ENCODE measurements at places on chromosomes 6 and 20.
A peak's percentile ranks its signal among the peaks of the same experiment; 100 is the strongest.

DNA sequence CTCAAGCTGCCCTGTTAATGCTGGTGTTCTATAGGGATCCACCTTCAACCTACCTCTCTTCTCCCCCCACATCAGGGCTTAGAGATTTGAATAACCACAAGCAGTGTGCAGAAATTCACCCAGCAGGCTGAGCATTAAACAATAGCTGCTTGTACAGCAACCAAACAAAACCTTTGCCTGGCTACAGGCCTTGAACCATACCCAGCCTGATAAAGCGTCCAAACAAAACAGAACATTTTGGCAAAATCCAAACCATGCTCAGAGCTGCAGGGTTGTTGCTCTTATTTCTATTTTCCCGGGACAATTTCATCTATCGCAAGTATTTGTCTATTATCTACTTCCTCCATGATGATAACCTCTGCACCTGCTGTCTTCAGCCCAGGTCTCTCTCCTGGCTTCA lies 142.3 kb downstream of the UNC5CL start:
- no peak for DNase-seq

DNA sequence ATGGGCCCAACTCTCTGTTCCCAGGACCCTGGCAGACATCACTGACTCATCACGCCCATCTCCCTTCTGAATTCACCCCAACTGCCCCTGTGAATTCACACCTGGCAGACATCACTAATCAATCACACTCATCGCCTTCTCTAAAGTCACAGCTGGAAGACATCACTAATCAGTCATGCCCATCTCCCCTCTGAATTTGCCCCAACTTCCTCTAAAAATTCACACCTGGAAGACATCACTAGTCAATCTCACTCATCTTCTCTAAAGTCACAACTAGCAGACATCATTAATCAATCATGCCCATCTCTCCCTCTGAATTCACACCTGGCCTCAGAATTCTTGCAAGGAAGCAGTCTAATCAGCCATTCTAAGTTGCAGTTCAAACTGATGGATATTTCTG lies 111.1 kb downstream of the FOXA2 start:
- no peak for DNase-seq

DNA sequence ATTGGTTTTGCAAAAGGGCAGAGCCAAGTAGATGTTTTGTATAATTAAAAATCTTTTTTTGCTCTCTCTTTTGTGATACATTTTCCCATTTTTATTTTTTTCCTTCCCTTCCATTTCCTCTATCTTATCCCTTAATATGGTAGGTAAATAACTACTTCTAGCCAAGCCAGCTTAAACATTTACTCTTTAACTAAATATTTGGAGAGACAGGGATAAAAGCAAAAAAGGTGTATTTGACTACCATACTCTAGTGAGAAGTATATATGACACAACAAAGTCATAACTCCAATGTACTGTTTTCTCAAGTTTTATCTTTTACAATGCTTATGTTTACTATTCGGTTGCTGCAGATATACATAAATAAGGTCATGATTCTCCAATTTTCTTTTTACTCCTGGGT lies 154.7 kb downstream of the HIVEP2 start:
- no peak for DNase-seq

DNA sequence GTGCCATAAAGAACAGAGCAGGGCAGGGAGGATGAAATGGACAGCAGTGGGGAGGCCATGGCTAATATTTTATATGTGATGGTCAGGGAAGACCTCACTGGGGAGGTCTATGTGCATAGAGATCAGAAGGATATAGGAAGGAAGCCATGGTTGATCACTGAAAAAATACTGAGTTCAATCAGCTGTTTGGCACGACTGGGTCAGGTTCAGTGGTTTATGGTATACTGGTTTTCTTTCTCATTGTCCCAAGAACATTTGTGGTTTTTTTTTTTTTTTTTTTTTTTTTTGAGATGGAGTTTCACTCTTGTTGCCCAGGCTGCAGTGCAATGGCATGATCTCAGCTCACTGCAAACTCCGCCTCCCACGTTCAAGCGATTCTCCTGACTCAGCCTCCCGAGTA lies 78.3 kb upstream of the TIAM2 start:
- no peak for DNase-seq

- DNase-seq, result no peak
Measured at GRCh38 chr20:45308117-45308778, at the start of gene MATN4. Gene MATN4, minus strand, starts transcription at chr20:45308299. Its CDS starts 2,717 bp downstream, at chr20:45305582.

DNA sequence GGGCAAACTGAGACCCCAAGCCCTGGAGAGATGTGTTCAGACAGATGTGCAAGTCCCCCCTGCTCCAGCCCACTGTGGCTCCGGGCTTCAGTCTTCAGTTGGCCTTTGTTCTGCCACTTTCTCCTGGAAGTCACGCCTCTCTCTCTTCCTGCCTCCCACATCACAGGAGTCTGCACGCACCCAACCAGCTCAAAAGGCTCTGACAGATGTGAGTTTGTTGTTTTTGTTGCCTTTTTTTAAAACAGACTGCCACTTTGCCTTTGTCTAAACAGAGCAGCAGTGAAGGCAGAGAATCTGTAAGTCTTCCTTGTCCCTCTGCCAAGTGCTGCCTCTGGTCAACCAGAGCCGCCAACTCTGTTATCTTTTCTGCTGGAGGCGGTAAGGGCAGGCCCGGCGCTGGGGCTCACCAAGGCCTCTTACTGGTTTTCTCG lies 149.7 kb downstream of the TFAP2C start:
- no peak for DNase-seq

DNA sequence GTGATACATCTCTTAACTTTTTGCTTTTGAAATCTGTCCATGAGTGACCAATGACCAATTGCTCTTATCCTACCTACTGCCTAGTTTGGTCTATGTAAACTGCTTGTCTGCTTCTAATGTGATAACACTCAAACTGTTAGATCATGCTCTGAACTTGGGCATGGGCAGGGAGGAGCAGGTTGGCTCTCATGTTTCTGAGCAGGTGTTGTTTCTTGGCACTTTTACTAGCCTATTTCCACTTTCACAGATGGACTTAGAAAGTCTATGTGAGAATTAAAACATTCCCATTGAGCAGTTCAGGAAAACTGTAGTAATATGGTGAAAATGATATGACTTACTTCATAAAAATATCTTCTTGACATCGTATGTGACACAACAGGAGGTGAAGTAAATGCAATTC lies 538.4 kb downstream of the HACE1 start:
- no peak for DNase-seq

DNA sequence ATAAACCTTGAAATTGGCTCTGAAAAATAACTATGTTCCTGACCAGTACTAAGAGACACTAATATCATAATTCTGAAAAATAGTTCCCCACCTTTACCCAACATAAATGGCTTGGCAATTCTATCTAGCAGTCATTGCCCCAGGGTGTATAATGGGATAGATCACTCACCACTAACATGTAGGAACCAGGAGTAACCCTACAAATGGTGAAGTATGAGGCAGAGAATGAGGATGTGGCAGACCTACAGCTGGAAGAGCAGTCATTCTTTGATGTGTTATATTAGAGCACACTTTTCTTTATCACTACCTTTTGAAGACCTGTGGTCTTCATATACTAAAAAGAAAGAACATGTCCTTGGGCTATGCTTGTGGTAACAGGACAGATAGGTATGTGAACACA lies 136.5 kb upstream of the SYNDIG1 start:
- DNase-seq, result no peak

DNA sequence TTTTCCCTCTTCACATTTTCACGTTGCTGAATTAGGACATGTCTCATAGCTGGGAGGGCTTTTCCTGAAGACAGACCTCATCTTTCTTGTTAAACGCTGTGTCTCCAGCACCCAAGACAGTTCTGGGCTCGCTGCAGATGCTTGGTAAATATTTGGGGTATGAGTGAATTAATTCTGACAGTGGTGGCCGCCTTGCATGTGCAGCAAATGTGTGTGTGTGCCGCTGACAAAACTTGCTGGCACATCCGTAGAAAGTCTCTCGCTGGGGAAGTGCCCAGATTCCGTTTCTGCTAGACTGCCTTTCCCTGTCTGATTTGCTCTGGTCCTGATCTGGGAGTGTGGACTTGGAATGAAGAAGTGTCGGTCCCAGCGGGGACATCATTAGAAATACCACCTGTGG lies 48.2 kb upstream of the ZNFX1 start:
- no peak for DNase-seq

DNA sequence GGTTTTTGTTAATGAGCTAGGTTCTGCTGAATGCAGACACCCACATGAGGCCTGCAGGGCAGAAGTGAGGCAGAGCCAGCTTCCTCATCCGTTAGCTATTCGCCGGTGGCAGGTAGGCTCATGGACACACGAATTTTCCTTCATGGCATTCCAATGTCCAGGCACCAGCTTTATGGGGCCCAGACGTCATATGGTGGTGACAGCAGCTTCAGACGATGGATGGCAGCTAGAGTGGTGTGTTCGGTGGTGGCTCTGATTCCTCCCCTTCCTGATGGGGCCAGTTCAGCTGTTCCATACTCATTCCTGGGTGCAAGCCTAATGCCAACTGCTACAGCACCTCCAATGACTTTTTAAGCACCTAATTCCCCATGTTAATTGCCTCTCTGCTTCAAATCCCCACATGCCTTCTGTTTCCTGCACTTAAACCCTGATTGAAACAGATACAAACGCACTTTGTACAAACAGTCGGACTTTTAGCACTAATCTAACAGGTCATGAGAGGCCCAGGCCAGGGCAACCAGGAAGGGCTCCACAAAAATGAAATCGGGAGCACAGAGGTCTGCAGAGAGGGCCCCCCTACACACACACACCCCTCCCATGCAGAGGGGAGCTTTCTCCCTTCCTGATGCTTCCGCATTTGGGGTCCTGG lies 35.7 kb upstream of the MLN start:
- DNase-seq, result no peak

GRCh38 chr6:148517470-148517869 lies 174.8 kb downstream of the SASH1 start:
- no peak for DNase-seq

DNA sequence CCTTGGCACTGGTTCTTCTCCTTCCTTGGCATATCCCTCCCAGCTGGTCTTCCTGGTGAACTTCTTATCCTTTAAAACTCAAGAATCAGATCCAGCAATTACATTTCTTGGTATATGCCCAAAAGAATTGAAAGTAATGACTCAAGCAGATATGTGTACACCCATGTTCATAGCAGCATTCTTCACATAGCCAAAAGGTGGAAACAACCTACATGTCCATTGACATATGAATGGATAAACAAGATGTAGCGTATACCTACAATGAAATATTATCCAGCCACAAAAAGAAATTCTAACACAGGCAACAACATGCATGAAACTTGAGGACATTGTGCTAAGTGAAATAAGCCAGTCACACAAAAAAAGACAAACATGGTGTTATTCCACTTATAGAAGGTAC lies 103.7 kb upstream of the NT5E start:
- DNase-seq, result no peak

DNA sequence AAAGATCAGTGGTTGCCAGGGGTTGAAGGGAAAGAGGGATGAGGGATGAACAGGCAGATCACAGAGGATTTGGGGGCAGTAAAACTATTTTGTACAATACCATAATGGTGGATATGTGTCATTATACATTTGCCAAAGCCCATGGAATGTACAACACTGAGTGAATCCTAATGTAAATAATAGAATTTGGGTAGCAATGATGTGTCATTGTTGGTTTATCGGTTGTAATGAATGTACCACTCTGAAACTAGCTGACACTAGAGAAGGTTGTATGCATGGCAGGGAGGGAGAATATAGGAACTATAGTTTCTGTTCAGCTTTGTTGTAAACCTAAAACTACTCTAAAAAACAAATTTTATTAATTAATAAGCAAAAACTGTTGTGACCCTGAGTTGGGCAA lies 17.8 kb upstream of the ASF1A start:
- DNase-seq, result peak; percentile 85

DNA sequence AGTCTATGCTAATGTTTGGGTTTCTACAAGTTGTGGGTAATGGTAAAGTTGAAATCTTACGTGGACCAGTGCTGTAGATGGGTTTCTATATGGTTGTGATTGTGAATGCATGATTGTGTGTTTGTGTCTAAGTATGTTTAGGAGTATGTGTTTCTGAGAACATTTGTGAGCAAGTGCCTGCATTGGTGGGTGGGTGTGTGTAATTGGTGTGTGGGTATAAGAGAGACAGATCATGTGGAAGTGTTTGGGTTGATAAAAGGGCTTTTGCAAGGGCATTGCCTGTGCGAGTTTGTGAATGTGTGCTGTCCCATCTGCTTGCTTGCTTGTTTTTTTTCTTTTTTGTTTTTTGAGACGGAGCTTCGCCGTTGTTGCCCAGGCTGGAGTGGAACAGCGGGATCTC lies 25.8 kb upstream of the ID1 start:
- no peak for DNase-seq

- DNase-seq, result no peak
Measured at GRCh38 chr6:85058806-85059205, 294.4 kb upstream of the TBX18 start.

DNA sequence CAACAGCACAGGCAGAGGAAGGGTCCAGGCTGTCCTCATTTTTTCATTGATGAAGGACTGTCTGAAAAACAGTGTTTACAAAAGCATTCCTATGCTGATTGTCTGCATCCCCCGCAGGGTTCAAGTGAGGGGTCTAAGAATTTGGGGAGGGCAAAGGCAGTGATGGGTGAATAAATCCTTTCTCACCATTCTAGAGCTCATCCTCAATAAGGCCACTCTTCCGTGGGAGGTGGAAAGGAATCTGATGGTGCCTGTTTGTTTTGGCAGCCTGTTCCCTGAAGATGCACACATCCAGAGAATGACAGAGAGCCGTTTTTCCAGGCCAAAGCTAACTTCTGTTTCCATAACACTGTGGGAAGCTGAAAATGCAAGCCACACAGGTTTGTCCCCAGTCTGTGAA lies 164.5 kb downstream of the MOXD1 start:
- DNase-seq, result no peak

- DNase-seq, result no peak
Measured at GRCh38 chr6:106046854-106047200, 39.3 kb upstream of the PRDM1 start.

GRCh38 chr20:46600286-46600752 lies 49.9 kb upstream of the OCSTAMP start:
- no peak for DNase-seq

DNA sequence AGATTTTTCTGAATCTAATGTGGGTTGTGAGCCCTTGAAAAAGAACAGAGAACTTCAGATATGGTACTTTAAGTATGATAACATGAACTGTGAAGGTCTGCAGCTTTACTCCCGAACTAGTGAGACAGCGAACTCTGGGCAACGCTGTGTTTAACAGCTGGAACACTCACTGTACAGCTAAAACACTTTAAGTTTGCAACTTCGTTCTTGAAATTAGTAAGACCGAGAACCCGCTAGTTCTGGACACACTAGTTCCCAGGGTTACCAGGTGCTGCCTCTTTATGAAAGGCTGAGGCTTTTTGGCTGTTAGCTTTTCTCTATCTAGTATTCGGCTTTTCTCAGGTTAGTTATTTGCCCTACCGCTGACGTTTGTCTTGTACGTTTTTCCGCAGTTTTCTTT lies 52.9 kb downstream of the RIOK1 start:
- DNase-seq, result no peak

- no peak for DNase-seq
Measured at GRCh38 chr6:67736816-67737215, 898.3 kb upstream of the ADGRB3 start.

Data from PC-3 (cell line).